ENCODE measurements at places on chromosomes 4 and X.

DNA sequence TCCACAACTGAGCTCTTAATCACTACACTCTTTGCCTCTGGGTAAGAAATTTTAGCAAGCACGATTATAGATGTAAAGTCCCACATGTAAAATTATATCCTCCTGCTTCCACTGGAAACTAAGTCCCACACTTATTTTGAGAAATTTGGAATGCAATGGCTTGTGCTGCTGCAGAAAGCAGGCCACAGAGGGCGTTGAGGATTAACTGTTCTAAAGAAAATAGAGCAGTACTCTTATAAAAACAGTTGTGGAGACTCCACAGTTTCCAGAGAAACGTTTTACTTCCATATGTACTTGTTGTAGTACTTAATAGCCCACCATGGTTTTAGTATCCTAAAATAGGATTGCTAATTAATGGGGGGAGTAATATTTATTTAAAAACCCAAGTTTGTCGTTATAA, 1.7 kb upstream of the CENPC start:
- DNase-seq: peak; percentile 34

GRCh38 chrX:10110984-10111363, 45.8 kb upstream of the CLCN4 start:
- no peak for DNase-seq

DNA sequence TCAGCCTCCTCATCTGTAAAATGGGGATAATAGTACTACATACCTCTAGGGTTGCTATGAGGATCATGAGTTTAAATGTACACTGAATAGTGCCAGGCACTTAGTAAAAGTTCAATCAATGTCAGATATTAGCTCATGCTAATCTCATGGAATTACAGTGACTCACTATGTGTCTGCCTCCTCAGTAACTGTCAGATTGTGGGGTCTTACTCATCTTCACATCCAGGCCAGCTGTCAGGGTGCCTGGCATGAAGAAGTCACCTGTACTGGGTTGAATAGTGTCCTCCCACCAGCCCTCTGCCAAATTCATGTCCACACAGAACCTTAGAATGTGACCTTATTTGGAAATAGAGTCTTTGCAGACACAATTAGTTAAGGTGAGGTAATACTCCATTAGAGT, 54.3 kb upstream of the STIM2 start:
- no peak for DNase-seq

DNA sequence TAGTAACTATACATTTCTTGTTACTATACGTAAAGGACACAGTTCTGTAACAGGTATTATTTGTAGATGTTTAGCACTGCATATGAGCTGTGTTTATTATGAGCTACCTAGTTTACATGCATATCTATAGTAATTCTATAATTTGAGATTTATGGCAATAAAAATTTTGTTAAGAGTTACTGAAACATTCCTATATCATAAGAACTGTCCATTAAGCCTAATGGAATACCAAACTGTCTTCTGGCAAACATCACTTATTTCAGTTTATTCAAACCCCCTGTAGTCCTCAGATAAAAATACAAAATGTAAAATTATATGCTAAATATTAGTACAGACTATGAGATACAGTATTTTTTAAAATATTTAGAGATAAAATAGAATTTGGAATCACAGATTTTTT, 205.2 kb downstream of the ADGRL3 start:
- DNase-seq: no peak

DNA sequence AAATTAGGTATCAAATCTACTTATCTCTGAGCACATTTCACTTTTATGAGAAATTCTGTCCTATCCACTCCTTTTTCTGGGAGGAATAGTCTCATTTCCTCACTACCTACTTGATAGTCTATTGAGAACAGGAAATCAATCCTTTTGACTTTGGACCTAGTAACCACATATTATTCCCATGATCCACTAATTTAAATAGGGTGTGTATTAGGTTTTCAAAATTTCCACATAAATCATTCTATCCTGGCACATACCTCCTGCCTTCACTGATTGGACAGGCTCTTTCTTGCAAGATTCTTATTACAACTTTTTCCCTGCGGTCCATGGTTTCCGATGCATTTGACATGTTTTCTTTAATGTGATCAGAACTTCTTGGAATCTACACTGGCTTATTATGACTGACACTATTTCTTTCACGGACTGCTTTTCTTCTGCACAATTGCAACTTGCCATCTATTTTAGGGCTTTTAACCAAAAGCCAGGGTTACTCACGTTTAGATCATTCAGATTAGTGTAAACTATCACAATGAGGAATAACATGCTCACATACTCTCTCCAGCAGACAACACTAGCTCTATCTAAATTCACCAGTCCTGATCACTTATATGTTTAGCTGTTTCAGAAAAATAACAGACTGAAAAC, 419.9 kb upstream of the SLIT2 start:
- DNase-seq: no peak

DNA sequence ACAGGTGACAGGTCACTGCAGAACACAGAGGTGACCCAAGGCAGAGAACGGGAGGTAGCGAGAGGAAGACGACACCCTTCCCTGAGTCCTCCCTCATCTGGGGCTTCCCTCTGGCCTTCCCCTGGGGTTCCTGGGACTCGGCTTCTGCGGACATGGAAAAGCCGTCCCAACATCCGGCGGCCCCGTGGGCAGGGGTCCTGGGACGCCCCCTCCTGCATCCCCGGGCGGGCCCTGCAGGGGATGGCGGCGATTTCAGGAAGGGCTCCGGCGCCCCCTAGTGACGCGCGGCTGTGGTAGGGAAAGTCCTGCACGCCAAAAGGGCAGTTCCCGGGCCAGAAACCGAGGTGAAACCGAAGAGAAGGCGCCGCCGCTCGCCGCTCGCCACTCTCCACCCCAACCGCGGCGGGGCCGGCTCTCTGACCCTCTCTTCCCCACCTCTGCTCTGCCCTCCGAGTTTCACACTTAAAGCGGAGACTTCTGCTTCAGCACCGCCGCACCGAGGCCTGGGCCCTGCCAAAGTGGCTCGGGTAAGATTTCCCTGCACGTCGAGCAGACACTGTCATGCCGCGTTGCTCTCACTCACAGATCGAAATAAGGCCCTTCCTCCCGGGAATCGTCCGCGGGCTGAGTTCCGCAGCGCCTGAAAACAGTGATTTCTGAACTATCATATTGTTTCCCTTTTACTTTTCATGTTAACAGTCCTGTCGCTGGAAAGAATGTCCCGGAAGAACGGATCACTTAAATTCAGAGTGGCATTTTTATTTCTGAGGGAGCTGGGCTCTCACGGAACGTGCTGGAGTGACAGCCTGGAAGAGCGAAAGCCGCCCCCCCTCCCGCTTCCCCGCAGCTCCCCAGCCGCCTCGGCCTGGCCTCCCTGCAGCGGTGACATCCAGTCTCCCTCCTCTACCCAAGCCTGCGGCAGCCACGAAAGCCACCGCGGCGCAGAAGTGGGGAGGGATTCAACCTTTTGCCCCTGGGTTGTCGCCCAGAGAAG, 110.6 kb downstream of the DCTD start:
- DNase-seq: peak; percentile 75

GRCh38 chr4:83022724-83023450, 12.1 kb upstream of the COPS4 start:
- no peak for DNase-seq

- DNase-seq: no peak
Measured at GRCh38 chr4:1204286-1204827, 32.0 kb upstream of the SPON2 start.

- DNase-seq: no peak
Measured at GRCh38 chr4:54940996-54941865, 184.2 kb downstream of the KDR start.

DNA sequence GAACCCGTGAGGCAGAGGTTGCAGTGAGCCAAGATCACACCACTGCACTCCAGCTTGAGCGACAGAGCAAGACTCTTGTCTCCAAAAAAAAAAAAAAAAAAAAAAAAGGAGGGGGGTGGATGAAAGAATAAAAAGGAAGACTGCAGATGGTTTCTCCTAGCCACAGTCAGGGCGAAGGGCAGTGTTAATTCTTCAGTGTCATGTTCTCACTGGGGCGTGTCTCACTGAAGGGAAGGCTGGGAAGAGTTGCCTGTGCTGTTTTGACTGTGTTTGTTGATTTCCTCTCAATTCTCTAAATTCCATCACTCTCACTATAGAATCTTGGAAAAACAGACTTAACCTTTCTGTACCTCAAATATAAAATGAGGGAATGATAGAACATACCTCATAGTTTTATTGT, 71.6 kb upstream of the DHX15 start:
- no peak for DNase-seq

GRCh38 chrX:151771726-151772125, 37.2 kb downstream of the CNGA2 start:
- no peak for DNase-seq

- no peak for DNase-seq
Measured at GRCh38 chr4:101357751-101358150, 10.4 kb upstream of the PPP3CA start.

- no peak for DNase-seq
Measured at GRCh38 chr4:137025484-137026059, 506.7 kb downstream of the PCDH18 start.

DNA sequence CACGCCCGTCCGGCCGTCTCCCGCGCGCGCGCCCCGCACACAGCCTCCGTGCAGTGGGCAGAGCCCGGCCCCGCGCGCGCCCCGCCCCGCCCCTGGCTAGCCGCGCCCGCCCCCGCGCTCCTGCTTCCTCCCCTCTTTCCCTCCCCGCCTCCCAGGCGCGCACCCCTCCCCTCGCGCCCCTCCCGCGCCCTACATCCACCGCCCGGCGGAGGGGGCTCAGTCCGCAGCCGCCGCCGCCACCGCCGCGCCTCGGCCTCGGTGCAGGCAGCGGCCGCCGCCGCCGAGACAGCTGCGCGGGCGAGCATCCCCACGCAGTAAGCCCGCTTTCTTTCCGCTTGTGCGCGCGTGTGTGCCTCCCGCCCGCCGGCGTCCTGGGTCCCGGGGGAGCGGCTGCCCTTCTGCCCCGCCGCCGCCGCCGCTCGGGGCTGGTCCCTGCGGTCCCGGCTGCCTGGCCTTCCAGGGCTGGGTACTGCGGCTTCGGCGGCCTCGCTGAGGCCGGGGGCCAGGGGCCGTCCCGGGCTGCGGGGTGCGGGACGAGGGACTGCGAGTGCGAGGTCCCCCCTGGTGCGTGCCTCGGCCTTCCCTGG, at the start of gene FHL1:
Gene FHL1 (plus strand): TSS at position 219 of the 587 bp plus-strand sequence.
- DNase-seq: peak; percentile 30

GRCh38 chrX:78024349-78025059, 55.1 kb upstream of the PGAM4 start:
- DNase-seq: no peak

DNA sequence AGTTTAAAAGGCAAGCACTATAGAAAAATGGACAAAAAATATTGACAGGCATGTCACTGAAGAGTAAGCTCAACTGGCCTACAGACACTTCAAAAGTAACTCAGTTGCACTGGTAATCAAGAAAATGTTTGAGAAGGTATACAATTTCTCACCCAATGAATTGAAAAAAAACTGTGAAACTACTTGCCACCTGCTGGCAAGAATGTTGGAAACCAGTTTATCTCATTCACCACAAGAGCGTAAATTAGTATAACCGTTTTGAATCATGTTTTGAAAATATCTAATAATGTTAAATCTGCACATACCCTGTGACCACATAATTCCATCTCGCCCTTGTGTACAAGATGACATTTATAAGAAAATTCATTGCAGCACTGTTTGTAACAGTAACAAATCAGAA, 31.7 kb downstream of the TXK start:
- DNase-seq: no peak

DNA sequence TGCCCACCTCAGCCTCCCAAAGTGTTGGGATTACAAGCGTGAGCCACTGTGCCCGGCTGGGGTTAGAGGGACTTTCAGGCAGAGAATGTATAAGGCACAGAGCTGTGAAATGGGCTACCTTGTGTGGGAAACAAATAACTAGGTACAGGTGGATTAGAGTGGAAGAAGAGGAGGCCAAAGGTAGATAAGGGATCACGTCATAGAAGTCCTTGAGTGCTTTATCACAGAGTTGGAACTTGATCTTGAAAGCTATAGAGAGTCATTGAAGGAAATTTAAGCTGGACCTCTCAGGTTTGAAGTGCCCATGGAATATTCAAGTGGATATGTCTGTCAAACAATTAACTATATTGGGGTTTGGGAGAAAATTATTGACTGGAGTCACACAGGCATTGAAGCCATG, 8.4 kb downstream of the N4BP2 start:
- DNase-seq: no peak

DNA sequence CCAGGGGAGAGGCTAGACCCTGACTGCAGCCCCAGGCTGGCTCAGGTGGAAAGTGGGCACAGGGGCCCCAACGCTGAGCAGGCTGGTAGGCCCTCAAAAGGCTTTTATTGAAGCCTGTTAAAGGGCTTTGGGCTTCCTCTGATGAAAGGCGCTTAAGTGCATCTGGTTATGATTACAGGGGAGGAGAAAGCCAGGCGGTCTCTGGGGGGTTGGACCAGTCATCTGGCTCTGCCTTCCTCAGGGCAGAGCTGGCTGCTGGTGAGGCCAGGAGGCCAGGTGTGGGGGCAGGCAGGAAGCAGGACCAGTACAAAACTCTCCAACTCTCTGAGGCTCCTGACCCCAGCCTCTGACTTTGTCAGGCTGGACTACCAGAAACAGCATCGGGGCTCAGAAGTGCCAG, 68.8 kb upstream of the BCOR start:
- no peak for DNase-seq

GRCh38 chr4:140930557-140930956, 174.4 kb upstream of the TBC1D9 start:
- no peak for DNase-seq

DNA sequence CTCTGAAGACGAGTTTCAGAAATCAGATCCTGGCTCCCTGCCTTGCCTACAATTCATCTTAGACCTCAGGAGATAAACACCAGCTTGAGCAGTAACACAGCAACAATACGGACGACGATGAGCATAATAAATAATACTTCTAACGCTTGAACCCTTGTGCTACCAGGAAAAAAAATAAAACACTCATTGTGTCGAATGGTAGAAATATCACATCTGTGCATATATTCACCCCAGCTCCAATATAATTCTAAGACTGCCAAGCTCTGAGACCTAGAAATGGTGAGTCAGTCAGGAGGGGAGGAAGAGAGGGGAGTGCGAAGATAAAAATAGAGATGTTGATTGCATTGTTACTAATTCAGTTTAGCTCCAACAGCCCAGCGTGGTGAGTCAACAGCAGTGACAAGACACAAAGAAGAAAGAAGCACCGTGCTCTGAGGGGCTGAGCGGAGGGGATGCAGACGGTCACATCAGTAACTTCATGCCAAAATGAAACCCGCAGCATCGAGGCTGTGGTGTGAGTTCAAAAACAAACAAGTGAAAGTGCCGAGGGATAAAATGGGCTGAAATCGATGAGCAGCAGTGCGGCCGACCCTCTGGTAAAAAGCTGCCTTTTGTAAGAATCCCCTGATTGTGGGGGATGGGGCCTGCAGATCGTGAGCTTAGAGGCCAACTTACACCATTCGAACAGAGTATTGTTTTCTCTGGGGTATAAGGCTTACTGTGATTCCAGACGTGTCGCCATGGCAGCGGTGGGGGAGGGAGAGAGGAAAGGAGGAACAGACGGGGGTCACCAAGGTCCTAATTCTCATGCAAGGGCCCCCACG, 150.4 kb downstream of the MGST2 start:
- no peak for DNase-seq

DNA sequence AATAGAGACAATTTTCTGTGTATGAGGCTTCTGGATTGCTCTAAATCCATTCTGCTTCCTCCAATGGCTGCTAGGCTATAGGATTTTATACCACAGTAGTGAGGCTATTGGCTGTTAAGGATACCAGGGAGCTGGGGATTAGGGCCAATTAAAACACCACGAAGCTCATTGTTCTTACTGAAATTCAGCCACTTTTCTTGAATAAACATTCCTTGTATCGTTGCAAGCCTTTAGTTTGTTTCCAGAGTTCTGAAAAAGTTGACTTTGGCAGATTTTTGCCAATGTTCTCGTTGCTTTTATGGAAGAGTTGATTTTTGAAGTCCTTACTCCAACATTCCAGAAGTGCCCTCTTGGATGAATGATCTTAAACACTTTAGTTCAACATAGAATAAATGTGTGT, 238.4 kb upstream of the TEX13A start:
- no peak for DNase-seq
